Cortex of kidney (tissue), 1 donor: ENCODE measurements at places on chromosomes 4 and X.

GRCh38 chr4:124067046-124067445, 645.5 kb downstream of the ANKRD50 start:
- no peak for DNase-seq

DNA sequence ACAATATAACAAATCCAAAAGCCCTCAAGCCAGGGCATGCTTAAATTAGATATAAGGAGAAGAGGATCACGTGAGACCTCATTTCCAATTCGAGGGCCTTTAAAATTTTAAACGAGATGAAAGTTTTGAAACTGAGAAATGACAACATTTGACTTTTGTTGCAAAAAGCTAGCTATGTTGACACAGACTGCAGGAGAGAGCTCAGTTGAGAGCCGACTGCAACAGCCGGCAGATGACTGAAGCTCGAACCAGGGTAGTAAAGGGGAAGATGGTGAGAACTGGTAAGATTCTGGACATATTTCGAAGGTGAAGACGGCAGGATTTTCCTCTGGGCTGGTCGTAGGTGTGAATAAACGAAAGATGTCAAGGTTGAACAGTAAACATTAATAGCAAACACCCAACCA, 773 bp downstream of the PRMT9 start:
- DNase-seq: no peak

- no peak for DNase-seq
Observed at GRCh38 chr4:146508229-146508939, 13.4 kb downstream of the SLC10A7 start.

DNA sequence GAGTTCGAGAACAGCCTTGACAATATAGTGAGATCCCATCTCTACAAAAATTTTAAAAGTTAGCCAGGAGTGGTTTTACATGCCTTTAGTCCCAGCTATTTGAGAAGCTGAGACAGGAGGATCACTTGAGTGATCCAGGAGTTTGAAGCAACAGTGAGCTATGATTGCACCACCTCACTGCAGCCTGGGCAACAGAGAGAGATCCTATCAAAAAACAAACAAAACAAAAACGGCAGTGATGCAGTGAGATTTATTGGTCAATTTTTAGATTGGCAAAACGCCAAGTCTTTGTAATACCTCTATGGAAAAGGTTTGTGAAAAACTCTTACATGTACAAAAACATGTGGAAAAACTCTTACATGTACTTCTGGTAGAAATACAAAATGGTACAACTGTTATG, 91.3 kb downstream of the PTPN13 start:
- no peak for DNase-seq

DNA sequence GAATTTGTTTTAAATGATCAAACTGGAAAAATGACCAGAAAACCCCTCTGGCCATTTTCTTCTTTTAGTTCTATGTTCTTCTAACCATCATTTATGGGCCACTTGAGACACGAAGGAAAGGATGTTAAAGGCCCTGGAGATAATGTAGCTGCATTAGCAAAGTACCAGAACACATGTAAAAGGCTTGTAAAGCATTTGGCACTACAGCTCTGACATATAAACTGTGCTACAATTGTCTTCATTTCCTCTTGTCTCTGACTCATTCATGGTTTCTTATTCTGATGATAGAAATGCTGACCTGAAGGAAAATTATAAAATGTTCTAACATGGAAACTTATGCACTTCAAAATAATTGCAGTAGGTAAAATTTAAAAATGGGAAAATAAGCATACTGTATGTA, 388.7 kb downstream of the FAT4 start:
- no peak for DNase-seq

GRCh38 chr4:38531141-38531727, 132.8 kb upstream of the KLF3 start:
- no peak for DNase-seq

DNA sequence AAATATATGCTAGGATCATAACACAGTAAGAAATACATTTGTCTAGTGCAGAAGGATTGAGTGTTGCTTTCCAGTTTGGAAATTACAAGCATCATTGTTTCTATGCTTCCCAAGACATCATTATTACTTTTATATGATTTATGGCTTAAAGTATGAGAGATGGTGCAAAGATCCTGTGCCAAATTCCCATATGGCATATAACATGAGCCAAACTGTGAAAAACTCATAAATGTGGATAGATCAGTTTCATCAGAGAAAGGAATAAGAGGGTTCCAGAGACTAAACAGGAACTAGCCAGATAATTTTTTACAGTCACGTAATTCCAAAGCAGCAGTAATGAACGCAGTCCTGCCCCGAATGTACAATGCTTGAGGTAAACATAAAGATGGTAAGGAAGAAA, 126.3 kb downstream of the PRDM5 start:
- no peak for DNase-seq

GRCh38 chr4:32775049-32775448, 2054.9 kb downstream of the PCDH7 start:
- DNase-seq: no peak

DNA sequence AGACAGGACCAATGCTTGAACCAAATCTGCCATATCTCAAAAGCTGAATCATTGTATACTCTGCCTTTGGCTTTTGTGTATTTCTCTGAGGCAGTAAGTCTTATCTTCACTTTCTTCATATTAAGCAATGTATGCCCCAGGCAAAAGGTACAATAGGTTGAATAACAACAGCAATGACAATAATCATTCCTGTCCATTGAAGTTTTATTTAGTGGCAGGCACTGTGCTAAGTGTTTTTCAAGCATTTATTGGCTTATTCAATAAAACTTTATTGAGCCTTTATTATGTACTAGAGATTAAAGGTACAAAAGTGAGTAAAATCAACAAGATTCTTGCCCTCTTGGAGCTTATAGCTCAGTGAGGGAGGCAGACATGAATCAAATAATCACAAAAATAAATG, 8.2 kb upstream of the CASK start:
- no peak for DNase-seq

DNA sequence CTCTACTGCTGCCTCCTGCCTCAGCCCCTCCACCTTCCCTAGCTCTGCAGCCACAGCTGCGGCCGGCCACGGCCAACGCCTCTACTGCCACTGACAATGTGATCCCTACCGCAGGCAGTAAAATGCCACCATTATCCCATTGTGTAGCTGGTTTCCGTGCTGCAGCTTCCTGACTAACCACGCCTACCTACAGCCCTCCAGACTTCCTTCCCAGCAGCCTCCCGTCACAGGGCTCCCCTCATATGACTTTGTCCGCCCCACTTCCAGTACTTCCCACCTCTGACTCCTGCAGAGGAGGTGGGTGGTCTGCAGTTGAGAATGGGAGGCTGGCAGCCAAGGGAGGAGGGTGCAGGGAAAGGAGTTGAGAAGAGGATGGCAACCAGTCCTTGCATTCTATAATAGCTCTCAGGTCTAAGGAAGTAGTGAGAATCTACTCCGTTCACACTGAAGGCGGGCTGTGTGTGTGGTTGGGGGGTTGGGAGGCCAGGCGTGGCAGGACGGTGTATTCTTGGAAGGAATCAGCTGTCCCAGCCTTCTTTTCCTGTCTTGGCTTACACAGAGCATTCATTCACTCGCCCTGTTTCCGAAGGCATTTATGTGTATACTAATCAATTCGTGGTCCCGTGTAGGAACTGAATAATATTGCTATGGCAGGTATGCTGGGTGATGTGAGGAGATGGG, 33.1 kb upstream of the USP51 start:
- no peak for DNase-seq

DNA sequence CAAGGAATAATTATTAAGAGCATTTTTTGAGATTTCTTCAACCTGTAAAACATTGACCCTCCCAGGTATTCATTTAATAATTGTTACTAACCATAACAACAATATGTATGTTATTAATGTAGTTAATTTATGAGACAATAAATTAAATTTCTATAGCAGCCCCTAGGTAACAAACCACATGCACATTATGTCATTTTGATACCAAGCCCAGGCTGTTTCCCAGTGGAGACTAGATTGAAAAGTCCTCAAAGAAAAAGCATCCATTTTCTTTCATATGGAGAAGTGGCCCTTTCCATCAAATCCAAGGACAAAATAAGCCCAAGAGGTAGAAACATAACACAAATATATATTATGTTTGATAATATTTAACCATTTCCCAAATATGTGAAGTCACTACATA, 104.3 kb upstream of the GK2 start:
- no peak for DNase-seq

- no peak for DNase-seq
Observed at GRCh38 chrX:17488036-17488435, 113.0 kb downstream of the NHS start.

GRCh38 chrX:155544881-155545280, 67.9 kb downstream of the TMLHE start:
- no peak for DNase-seq

DNA sequence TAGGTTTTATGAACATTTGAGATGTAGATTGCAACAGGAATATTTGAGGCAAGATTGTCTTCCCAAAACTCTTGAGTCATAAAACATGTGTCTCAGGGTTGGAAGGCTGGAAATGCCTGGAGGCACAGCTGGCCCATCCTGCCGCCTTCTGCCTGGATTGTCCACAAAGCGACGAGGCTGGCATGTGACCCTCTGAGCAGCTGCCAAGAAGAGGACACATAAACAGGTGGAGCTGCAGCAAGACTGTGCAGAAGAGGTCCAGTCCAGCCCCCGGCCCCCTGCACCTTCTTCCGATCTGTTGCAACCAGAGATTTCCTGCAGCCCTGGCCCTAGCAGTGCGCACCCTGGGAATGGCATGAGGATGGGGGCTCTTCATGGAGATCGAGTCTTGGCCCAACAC, 101.9 kb upstream of the BCOR start:
- no peak for DNase-seq

DNA sequence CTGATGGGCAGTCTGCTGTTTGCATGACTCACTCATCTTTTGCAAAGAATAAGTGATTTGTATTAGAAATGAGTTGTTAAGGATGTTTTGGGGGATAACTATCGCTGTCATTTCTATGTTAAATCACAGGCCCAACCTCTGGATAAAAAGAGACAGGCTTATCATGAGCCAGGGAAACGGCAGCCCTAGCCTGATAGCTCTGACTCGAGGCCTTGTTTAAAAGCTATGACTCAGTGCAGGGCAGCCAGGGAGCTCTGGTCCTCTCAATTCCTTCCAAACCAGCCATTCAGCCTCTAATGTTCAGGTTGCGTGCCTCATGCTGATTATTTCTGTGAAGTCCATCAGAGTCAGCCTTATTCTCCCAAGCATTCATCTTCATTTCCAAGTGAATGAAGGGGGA, 305.9 kb upstream of the HAND2 start:
- DNase-seq: no peak

GRCh38 chr4:38132107-38132673, 172.0 kb downstream of the PTTG2 start:
- DNase-seq: no peak

DNA sequence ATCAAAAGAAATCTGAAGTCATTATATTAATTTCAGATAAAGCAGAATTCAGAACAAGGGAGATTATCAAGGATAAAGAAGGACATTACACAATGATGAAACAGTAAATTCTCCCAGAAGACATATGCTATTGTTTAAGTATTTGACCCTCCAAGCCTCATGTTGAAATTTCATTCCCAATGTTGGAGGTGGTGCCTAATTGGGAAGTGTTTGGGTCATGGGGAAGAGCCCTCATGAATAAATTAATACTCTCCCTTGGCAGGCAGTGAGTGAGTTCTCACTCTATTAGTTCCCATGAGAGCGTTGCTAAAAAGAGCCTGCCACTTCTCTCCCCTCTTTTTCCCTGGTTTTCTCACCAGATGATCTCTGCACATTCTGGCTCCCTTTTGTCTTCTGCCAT, 249.9 kb upstream of the GRIA3 start:
- no peak for DNase-seq

DNA sequence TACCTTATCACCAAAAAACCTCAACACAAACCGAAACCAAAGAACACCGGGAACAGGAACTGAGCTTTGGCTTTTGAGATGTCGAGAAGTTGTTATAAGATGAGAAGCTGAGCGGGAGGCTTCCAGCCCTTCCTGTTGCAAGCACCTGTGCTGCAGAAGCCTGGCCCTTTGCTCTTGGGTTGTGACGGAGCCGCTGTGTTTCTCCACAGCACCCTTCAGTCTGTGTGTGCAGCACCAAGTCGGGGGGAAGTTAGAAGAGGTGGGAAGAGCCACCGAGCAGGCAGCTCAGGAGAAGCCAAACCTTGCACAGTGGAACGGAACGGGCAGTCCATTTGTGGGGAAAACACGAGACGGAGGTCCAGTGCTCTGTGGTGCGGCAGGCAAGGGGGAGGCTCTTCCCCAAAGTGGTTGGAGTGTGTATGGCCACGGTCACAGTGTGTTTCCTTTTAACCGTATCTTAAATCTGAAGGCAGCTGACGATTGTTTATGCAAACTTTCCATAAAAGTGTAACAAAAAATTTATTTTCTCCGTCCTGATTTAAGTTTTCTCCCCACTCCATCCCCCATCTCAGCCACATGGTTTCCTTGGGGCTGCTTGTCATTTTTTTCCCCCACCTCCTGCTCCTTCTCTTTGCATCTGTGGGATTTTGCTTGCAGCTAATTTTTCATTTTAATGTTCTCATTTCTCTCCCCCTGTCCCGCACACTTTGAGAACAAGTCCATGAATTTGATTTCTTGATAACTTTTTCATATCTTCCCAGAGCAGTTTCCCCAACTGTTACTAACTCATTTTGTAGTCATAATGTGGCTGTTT, 123.7 kb downstream of the STOX2 start:
- no peak for DNase-seq

GRCh38 chr4:99059550-99059949, 29.0 kb downstream of the ADH5 start:
- DNase-seq: no peak

DNA sequence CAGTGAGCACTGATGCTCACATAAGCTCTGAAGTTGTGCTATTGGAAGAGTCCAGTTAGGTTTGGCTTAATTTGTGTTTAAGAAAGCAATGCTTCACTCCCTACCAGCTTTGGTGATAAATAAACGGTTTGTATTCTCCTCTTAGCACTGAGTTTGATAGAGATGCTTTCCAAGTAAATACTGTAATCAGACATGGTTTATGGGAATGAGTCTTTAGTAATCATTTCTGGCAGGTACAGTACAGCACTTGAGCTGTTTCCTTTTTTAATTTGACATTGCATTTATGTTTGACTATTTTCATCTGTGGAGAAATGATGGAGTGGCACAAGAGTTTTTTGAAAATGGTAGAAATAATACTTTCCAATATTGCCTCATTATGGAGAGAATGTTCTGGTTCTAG, 455.3 kb downstream of the ACTRT1 start:
- no peak for DNase-seq

DNA sequence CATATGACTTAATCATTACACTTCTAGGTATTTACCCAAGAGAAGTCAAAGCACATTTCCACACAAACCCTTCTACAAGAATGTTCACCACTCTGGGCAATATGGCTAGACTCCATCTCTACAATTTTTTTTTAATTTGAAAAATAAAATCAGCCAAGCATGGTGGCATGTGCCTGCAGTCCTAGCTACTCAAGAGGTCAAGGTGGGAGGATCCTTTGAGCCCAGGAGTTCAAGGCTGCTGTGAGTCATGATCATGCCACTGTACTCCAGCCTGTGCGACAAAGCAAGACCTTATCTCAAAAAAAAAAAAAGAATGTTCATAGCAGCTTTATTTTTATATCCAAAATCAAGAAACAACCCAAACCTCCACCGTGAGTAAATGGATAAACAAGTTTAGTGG, 70.3 kb upstream of the MBNL3 start:
- no peak for DNase-seq

- no peak for DNase-seq
Observed at GRCh38 chrX:79477691-79478090, 110.6 kb upstream of the ITM2A start.
